ENCODE measurements at places on chromosomes 2 and 18.

DNA sequence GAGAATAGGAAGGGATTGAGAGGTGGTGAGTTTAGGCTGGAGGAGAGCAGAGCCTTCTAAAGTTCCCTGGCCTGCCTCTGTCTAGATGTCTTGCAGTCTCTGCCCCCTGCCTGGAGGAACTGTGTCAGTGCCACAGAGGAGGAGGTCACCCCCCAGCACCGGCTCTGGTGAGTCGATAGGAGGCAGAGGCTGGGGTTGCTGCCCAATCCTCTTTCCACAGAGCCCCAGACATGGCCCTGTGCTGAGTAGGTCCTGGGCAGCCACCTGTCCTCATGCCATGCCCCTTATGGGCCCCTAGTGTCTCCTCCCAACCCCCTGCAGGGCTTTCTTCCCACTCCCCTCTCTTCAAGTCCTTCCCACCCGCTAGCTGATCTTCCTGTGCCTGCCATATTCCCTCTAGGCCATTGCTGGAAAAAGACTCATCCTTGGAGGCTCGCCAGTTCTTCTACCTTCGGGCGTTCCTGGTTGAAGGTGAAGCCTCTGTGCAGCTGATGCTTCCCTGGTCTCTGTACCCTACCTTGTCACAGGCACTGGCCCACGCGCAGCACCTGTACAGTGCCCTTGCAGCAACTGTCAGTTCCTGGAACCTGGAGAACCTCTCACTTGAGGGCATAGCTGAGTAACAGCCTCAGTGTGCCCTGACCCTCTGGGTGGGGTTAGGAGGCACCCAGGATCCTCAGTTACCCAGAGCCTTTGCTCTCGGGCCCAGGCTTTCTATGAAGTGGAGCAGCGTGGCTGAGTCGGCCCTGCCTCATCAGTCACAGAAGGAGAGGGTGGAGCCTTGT lies 13.2 kb upstream of the SLC4A3 start:
- no peak for DNase-seq

DNA sequence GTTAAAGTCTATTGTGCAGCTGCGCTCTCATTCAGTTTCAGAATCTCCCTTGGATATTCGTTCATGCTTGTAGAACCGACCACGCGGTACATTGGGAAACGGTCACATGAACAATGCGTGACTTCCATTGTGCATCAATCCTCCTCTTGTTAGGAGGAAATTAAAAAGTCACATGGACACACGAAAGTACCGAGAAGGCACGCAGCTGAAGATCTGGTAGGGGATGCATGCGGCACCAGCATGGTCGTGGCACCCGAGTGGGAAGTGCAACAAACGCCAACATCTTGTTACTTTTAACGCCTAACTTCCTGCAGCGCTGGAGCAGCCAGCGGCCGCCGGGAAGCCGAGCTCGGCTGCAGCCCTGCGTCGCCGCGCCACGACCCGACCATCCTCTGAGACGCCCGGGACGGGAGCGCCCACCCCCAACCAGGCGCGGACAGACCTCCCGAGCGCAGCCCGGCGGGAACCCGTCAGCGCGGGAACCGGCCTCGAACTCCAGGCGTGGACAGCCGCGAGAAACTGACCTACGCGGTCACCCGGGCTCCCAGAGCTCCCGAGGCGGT lies 412 bp downstream of the OSBPL1A start:
- DNase-seq: no peak

- DNase-seq: no peak
Measured at GRCh38 chr18:36316246-36316645, 18.7 kb downstream of the FHOD3 start.

- DNase-seq: no peak
Measured at GRCh38 chr2:59706729-59707128, 846.7 kb downstream of the BCL11A start.

DNA sequence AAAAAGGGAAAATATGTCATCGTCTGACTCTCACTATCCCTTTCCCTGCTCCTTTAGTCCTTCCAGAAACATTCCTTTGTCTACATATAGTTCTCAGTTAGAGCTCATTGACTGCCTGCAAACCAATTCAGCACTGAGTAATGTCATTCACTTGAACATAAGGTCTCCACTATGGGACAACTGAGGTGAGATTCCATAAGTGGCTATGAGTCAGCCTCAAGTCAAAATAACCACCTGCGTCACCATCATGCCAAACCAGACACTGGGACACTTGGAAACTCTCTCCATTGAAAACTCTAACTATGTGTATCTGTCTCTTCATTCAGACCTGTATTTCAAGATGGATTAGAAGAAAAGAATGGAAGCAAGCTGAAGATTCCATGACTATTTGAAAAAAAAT lies 878.0 kb upstream of the PIK3C3 start:
- DNase-seq: no peak

GRCh38 chr2:233414777-233415570 lies 60.7 kb downstream of the DGKD start:
- DNase-seq: peak; percentile 38

DNA sequence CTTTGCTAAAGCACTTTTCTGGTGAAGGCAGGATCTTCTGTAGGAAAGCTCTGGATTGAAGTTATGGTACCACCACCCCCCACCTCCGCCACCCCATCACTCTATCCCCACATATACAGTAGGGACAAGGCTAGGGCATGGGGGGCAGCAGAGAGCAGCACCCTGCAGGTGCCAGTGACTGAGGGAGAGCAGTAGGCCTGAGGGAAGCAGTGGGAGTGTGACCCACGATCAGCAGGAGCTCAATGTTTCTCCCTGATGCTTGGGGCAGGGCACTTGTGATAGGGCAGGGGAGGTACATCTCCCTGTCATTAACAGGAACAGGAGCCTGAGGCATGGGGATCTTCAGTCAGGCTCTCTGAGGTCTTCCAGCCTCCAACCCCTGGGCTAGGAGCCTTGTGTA lies 121.6 kb downstream of the ZFP36L2 start:
- DNase-seq: no peak

GRCh38 chr2:30298302-30298701 lies 67.0 kb downstream of the LBH start:
- DNase-seq: no peak

DNA sequence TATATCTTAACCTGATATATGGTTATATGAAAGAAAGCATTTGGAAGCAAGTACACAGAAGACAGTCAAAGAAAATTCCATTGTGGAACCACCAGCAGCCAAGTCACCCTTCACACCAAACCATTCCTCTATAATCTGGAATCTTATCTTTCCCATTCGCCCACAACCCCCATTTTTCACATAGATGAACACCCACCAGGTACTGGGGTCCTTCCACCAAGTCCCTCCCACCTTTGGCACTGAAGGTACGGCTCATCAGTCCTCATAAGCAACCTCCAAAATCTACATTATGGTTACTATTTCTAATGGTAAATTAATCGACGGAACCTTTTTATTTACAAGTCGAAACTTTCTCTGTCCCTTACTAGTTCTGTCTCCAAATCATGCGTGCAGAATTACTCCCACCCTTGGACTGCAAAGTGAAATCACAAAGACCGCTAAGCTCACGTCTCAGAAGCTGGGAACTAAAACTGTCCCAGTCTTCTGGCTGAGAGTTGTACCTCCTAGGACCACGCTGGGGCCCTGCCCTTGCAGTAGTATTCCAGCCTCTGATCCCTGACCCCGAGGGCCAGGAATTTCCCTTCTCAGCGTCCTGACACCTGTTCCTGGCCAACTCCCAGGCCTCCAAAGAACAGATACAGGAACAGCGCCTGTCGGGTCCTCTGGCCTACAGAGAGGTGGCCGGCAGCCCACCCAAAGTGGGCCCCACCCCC lies 702 bp downstream of the OLA1 start:
- no peak for DNase-seq

- no peak for DNase-seq
Measured at GRCh38 chr2:223735035-223735640, 102.2 kb downstream of the AP1S3 start.

DNA sequence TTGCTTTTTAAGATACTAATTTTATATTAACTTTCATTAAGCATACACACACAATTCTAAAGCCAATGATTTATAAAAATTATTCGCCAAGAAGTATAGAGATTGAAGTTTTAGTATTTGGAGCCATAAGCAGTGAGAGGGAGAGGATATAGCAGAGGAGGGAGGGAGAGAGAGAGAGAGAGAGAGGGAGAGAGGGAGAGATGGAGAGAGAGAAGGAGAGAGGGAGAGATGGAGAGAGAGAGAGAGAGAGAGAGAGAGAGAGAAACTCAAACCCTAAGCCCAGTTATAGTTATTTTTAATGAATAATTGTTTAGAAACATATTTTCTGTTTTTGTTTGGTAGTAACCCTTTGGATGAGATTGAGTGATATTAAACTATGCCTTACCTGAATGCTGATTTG lies 5.3 kb downstream of the TWIST2 start:
- DNase-seq: no peak

- DNase-seq: no peak
Measured at GRCh38 chr2:118183381-118183780, 95.1 kb downstream of the INSIG2 start.

DNA sequence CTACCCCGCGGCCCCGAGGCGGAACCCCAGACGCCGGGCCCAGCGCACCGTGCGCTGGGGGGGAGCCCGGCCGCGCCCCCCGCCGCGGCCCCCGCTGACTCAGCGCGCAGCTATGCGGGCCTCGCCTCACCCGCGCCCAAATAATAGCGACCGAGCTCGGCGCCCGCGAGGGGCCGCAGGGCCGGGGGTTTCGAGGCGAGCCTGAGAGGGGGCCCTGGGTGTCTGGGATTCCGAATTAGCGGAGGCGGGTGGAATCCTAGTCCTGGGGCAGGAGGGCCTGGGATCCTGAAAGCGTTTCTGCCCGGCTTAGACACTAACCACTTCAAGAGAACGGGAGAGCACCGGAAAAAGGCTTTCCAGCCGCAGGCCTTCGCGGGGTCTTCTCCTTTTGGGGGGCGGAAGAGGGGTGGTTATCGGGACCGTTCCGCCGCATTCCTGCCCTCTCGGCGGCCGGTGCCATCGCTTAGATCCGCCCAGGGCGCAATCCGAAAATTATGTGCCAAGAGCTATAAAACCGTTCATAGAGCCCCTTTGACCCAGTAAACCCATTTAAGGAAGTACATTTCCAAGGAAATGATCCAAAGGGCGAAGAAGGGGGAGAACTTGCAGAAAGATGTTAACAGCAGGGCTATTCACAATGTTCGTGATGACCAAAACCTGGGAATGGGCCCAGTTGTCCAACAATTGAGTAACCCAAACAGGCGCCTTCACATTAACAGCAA lies 681 bp upstream of the ROCK2 start:
- DNase-seq: no peak

DNA sequence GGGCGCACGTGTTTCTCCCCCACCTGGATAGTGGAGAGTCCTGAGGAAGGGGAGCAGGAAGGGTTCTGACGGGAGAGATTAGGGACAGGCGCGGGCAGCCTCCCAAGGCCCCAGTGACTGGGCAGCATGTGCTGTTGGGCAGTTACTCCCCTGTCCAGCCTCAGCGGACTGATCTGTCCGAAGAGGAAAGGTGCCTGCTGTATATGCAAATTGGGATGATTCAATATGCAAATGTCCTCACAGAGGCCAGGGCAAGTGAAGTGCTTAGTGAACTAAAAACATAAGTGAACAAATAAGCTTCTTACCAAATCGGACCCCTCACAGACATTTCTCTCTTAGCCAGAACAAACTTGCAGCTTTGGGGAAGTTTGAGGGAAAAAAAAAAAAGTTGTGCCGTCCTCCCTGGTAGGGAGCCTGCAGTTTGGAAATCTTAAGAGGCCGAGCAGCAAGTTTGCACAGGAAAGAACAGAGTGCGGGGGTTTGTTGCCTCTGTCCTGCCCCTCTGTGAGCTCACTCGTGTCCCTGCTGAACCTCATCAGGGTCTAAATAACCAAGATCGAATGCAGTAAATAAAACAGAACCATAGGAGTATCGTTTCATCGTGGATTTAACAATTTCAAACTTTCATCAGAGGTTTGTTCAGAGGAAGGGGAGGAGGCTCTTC lies 141.4 kb downstream of the KCTD1 start:
- no peak for DNase-seq

GRCh38 chr18:26765498-26765897 lies 100.0 kb downstream of the AQP4 start:
- DNase-seq: no peak

- no peak for DNase-seq
Measured at GRCh38 chr2:112787294-112787693, 3.0 kb upstream of the IL1A start.

DNA sequence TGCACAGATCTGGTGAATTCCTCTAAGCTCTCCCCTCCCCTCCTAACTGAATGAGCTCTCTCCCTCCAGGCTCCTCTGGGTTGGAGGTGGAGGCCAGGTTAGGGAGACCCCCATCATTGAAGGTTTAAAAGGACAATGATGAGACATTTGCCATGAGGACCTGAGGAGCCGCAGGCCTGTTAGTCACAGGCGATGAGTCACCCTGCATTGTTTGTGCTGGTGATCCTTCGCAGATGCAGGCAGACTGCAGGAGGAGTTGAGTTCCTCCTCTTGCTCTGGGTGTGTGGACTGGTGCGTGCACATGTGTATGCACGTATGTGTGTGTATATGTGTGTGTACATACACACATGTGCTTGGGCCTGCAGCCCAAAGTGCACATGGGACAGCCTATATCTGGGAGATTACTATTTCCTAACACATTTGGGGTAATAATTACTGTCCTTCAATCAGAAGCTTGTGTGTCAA lies 42.0 kb downstream of the MCFD2 start:
- DNase-seq: no peak

- DNase-seq: no peak
Measured at GRCh38 chr18:26784599-26784998, 80.9 kb downstream of the AQP4 start.

DNA sequence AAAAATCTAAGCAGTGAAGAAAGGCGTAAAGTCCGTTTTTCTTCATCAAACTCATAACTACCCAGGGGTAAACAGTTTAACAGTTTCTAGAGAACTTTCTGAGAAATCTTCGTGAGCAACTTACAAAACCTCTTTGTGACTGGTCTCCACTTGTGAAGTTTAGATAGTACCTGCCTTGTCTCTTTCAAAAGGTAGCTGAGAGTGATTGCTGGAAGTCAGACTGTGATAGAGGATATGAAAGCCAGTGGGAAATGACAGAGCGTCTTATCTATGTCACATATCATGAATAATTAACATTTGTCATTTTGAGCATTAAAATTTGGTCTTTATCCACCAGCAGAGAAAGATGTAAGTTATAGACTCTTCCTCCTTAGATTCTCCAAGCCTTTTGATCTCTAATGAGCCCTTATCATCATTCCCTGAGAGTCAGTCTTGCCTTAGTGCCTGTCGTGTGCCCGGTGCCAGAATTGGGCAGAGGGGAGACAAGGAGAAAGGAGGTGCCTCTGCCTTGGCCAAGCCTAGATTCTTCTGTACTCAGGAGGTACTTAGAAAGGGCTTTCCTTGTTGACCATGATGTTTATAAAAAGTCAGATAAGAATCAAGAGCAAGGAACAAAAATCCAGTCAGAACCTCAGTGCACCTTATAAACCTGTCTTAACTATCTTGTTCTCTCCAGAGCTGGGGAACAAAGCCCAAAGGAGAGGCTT lies 205.1 kb upstream of the EPAS1 start:
- no peak for DNase-seq

DNA sequence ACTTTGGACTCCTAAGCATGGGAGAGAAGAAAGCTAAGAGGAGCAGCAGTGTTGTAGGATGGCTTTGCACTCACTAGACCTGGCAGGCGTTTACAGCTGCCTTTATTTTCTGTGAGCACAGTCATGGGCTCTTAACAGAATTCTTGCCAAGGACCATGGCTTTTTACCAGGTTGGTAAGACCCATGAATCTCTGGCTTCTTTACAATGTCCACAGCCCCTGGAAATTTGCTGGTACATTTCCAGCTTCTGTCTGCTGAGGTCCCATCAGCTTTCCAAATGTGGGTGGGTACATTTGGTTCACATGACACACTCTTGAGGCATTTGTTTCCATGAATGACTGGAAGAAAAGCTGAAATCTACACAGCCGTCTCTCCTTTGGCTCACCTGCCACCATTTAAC lies 162.7 kb downstream of the PPP1R1C start:
- no peak for DNase-seq

Data from activated CD4-positive, alpha-beta T cell treated with anti-CD3 and anti-CD28 coated beads for 24 hours (primary cell).